ENCODE measurements at places on chromosomes 2 and 18. TPM values are rescaled to one million over a fixed set of nuclear protein-coding genes. Genes with fewer than 3 reads are reported as not detected.

GRCh38 chr2:15729709-15730544 is 138.3 kb downstream of the DDX1 start:
- no peak for DNase-seq

Gene IL37
- total RNA-seq, result not detected

DNA sequence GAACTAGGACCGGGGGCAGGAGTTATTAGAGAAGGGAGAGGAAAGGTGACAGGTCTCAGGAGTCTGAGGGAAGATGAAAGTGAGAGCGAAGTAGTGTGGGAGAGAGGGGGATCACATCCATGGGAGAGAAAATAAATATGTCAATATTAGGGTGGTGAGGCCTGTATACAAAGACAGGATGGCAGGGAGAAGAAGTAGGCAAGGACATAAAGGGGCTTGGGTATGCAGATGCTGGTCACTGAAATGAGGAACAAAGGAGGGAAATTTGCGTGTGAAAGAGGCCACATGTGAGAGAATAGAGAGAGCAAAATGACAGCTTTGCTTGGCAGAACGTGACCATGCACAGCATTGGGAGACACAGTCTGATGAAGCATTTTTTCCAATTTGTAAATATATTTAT is 13.6 kb downstream of the METAP1D start:
- DNase-seq, result no peak

GRCh38 chr2:64876137-64876647 is 113.0 kb upstream of the SLC1A4 start:
- DNase-seq, result peak; percentile 74

GRCh38 chr18:44668270-44668975 is 12.3 kb upstream of the SETBP1 start:
- no peak for DNase-seq

Gene CAPN14
- 0.14 TPM for total RNA-seq

DNA sequence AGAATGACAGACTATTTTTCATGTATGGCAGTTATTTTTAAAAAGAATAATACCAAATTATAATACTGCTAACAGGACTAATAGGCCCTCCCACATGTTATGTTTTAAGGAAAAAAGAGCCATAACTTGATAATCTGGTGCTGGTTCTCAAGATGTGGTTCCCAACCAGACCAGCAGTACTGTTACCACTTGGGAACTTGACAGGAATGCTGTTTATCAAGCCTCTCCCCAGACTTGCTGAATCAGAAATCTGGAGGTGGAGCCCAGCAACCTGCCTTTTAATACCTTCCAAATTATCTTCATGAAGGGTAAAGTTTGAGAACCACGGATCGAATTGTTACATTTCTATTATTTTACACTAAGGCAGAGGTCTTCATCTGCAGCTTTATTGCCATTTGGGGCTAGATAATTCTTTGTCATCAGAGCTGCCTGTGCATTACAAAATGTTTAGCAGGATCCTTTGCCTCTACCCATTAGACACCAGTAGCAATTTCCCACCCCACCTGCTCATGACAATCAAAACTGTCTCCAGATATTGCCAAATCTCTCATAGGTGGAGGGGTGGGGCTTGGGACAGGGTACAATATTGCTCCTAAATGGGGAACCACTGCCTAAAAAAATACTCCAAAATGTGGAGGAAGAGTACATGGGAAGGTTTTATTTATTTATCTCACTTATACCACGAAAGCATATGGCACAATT is 629.6 kb downstream of the ARHGAP15 start:
- DNase-seq, result no peak
